Central memory CD4-positive, alpha-beta T cell (primary cell): ENCODE measurements at places on chromosomes 12 and 14.

GRCh38 chr14:37232907-37233481, 35.3 kb downstream of the MIPOL1 start:
- DNase-seq = no peak

- DNase-seq = no peak
These were observed 380 bp downstream of the ANO2 start for GRCh38 chr12:5944688-5945070.

DNA sequence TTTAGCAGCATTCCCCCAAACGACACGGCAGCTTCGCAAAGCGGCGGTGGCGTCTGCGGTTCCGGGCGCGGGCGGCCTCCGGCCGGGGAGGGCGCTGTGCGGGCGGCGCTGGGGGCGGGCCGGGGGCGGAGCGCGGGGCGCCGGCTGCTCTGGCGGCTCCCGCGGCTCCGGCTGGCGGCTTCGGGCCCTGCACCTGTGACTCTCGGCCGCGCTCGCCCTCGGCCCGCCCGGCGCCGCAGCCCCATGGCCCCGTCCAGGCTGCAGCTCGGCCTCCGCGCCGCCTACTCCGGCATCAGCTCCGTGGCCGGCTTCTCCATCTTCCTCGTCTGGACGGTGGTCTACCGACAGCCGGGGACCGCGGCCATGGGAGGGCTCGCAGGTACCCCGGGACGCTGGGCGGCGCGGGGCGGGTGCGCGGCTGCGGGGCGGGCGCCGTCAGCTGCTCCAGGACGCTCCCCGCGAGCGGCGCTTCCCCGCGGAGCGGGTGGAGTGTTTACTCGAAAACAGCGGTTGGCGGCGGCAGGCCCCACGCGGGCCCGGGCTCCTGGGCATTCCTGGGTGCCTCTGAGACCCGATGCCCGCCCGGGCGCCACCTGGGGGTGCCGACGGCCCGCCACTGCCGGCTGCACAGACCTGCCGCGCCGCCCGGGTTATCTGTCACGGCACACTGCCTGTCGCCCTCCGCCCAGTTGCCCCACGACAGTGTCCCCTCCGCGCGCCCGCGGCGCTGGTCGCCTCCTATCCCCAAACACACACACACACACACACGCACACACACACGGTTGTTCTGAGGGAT, at the start of gene SLC48A1:
Gene SLC48A1 (plus strand): TSS at position 177 of the 796 bp plus-strand sequence. CDS start 67 bp downstream, at position 244.
- peak; percentile 75 for DNase-seq

GRCh38 chr12:108815875-108816594, 41.3 kb downstream of the SSH1 start:
- no peak for DNase-seq

GRCh38 chr12:79614730-79615129, 76.0 kb downstream of the PAWR start:
- DNase-seq = no peak

DNA sequence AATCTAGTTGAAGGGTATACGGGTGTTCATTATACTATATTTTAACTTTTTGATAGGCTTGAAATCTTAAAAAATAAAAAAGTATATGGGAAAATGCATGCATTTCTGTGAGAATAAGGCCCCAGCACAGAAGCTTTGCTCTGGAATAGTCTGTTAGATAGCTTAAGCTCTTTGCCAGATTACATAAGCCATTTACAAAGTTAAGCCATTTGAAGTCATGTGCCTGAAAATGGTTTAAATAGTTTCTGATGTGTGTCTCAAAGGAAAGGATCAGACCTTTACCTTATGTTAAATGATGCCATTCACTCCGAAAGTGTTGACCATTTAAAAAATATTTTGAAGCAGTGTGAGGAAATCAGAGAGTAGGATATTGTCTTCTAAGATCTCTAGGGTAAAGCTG, 51.3 kb downstream of the WASHC4 start:
- DNase-seq = no peak

DNA sequence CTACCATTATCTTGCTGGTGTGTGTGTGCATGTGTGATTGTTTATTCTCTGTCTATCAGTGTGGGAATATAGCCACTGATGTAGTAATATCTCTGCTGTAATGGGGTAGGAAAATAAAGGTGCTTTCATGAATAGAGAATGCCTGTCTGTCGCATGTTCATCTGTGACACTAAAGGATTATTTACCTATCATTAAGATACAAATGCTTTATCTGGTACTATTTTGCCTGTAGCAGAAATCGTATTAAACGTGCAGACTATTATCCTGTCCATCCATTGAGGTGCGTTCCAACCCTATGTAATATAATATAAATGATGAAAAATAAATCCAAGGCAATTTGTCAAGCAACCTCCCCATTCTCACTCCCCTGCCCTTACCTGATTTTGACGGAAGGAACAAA, 1215.1 kb downstream of the BCL11B start:
- no peak for DNase-seq

DNA sequence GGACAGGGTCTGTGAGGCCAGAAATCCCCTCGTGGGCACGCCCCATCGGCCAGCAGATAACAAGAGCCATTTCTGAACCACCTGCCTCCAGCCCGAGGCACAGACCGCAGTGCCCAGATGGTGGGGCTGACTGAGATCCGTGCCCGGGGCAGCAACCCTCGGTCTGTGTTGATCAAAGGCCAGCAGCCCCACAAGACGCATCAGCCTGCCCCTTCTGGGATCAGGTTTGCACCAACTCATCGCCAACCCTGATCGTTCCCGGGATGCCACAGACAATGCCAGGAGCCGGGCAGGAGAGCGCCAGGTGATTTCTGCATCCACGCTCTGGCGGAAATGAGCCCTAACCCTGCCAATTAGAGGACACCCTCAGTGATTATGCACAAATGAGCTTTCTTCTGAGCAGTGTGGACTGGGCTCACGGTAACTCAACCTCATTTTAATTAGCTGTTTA, 64.5 kb downstream of the TESC start:
- DNase-seq = no peak

DNA sequence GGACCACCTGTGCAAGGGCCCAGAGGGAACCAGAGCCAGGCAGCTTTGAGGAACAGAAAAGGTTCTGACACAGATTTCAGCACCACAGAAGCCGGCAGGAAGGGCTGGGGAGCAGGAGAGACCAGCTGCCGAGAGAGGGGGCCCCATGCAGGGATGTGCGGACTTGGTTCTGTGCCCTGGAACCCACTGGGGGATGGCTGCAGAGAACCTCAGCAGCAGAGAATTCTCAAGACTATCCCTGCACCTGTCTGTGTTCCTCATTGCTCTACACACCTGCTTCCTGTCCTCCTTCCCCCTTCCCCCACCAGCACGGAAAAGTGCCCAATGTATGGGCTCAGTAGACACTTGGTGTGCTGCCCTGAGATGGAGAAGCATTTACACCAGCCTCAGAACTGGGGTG, 3.2 kb downstream of the SERPINA9 start:
- DNase-seq = no peak

DNA sequence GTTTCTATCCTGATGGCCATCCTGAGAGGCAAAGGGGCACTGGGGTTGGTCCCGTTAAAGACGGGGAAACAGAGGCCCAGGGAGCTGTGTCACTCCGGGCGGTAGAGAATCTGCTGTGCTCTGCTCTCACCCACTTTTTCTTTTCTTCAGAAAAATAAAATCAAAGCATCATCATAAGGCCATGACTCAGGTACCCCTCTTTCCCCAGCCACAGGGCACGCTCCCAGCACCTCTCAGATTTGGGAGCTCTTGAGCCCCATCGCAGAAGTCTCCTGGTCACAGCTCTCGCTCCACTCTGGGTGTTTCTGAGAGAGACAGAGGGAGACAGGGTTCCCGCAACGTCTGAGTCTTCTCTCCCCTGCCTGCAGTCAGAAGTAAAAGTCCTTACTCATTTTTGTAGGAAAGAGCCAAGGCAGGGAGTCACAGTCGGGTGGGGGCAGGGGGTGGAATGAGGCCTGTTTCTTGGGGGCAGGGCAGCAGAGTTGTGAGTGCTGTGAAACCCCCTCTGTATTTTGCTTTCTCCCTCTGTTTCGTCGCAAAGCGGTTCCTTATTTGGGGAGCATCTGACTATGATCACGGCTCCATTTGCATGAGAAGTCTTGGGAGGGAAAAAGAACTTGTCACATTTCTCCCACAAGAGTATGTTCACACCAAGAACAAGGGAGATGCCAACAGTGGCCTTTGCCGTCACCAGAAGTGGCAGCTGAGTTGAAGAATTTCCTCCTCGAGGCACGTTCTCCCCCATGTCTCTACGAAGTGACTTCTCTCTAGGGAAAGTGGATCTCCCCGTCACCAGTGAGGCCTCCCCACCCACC, 139.0 kb downstream of the BCL11B start:
- DNase-seq = no peak

DNA sequence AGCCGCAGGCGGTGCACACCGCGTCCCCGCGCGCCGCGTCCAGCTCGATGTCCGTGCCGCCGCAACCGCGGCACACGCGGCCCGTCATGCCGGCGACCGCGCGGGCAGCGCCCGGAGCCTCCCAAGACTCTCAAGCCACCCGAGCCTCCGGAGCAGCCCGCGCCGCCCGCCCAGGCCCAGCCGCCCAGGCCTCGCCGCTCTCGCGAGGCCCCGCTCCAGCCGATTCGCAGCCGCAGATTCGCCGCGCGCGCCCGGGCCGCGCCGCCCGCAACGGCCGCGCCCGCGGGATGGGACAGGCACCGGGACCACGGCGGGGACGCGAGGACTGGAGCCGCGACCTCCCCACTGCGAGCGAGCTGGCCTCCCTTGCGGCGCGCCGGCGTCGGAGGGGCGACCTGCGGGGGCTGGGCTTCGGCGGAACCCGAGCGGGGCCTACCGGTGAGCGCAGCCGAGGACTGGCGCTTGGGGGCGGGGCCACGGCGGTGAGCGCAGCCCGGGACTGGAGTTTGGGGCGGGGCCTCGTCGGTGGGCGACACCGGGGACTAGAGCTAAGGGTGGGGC, at the start of gene BRF1:
Gene BRF1 (minus strand): TSS at position 460 of the 561 bp plus-strand sequence. CDS start 372 bp downstream, at position 88.
- peak; percentile 98 for DNase-seq

GRCh38 chr14:29755311-29756018, 172.2 kb downstream of the PRKD1 start:
- no peak for DNase-seq

GRCh38 chr12:51751661-51752060, 96.9 kb downstream of the FIGNL2 start:
- no peak for DNase-seq

DNA sequence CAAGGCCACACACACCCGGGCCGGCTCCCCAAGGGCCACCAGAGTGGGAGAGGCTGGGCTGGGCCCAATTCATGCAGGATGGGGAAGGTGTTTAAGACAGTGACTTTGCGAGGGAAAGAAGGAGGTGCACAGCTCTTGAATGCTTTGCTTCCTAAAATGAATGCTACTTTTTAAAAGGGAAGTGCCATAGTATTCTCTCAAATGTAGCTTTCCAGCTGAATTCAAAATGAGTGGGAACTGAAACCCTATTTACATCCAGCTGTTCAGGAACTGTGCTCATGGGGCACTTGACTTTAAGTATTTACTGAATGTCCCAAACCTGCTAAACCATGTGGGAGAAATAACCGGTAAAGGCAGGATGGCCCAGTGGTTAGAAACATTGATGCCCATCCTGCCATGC, 7.6 kb downstream of the ITPK1 start:
- DNase-seq = no peak

- no peak for DNase-seq
These were observed 50.5 kb upstream of the DACT1 start for GRCh38 chr14:58587271-58587670.
